ENCODE measurements at places on chromosomes 12 and 14.

- no peak for DNase-seq
Measured at GRCh38 chr12:100151769-100152168, 9.1 kb upstream of the BLTP3B start.

DNA sequence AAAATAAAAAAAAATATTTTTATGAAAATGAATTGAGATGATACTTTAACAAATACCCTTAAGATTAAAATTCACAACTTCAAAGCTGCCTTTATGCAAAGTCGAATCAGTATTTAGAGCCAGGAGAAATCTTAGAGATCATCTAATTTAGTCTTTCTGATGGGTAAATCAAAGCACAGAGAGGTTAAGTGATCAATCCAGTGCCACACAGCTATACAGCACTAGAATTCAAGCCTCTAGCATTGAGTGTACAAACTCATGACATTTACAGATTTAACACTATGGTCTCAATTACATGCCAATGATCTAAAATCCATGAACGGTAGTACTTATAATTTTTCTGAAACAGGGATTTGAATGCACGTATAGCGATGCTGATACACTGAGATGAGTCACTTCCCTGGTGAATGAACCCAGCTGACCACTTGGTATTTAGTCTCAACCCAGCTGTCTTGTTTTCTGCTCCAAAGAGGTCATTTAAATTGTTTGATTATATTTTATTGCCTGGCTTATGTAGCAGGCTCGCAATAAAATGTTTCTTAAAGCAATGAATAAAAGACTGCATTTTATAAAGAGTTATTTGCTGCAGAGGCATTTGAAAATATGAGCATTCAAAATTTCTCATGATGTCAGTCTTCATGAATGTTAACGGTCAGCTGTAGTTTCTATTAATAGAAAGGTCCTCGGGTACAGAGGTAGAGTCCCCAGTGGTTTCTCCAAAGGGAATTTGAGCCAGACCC, 152.4 kb upstream of the PRICKLE1 start:
- DNase-seq, result no peak

DNA sequence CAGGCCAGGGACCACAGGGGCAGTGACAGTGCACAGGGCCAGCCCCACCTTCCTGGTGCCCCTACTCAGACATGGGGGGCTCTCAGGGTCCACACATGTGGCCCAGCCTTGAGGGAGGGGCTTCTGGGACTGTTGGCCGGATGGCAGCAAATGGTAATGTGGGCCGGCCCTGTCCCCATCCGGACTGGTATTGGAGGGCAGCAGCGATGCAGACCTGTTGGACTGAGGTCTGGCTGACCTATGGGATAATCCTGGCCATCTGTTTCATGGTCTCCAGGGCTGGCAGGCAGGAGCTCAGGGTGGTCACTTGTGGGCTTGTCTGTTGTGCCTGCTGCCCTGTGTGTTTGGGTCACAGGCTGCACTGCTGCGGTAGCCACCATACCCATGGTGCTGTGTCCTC, 387.5 kb downstream of the TMEM121 start:
- DNase-seq, result no peak

DNA sequence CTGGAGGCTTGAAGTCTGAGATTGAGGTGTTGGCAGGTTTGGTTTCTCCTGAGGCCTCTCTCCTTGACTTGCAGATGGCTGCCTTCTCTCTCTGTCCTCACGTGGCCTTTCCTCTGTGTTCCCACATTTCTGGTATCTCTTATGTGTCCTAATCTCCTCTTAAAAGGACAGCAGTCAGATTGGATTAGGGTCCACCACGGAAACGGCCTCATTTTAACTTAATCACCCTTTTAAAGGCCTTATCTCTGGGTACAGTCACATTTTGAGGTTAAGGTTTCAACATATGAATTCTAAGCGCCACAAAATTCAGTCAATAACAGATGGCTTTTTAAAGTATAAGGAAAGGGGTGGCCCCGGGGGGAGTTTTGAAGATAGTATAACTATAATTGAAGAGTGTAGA, 33.5 kb downstream of the UNC79 start:
- DNase-seq, result no peak

- no peak for DNase-seq
Measured at GRCh38 chr12:93616584-93617101, 44.2 kb downstream of the SOCS2 start.

- no peak for DNase-seq
Measured at GRCh38 chr12:84413656-84414055, 498.9 kb downstream of the SLC6A15 start.
